ENCODE measurements at places on chromosomes 6 and 20. TPM values are rescaled to one million over a fixed set of nuclear protein-coding genes. Genes with fewer than 3 reads are reported as not detected.

DNA sequence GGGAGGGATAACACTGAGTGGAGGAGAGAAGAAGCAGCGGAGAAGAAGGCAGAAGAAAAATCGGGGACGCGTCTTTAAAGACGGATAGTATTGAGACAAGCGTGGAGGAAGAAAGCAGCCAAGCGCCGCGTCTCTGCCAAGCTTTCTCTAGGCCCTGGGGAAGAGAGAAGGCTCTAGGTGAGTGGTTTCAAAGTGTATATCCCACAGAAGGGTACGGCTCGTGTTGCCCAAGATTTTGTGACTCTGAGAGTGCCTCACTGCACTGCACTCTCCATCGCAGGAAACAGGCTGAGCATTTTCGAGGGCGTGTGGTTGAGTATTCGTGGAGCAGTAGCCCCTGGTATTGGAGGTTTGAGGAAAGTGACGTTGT is 185.4 kb downstream of the TRIM27 start:
- DNase-seq, result no peak

- DNase-seq, result no peak
Observed at GRCh38 chr6:169282043-169282442, 28.4 kb upstream of the THBS2 start.

DNA sequence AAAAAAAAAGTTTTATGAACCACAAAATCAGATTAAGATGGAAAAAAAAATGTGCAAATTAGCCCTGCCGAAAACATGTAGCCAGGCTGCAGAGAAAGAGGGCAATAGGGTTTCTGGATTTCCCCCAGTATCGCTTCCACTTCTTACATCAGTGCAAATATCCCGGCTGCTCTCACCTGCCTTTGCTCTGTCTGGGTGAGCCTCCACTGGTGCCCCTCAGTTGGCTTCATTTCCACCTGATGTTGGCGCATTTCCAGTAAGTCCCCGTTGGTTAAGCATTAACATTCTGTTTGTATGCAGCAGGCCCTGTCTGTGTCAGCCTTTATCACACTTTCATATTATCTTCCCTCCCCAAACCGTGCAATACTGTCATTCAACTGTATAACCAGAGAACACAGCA is 215.1 kb downstream of the CBLN4 start:
- no peak for DNase-seq

DNA sequence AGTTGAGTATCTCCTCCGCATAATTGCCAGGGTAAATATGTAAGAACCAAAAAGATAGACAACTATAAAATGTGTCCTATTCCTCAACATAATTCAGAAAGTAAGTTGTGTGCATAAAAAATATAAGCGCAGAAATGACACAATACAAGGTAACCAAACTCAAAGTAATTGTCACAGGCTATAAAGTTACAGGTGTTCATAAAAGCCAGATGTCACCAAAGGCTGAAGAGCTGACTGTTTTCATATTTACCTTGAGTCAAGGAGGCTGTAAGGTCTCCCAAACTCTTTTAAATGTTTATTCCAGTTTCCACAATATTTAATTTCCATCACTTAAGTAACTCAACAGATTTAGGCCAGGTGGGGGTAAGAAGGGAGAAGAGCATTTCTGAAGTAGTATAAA is 192.2 kb upstream of the MARCKS start:
- no peak for DNase-seq

WFDC5 gene
- not detected for total RNA-seq

DOK5 gene
- not detected for total RNA-seq

MUCL3 gene
- not detected for total RNA-seq

Measured in PC-9 (cell line).